ENCODE measurements at places on chromosomes 7 and 10. TPM values are rescaled to one million over a fixed set of nuclear protein-coding genes. Genes with fewer than 3 reads are reported as not detected.

DNA sequence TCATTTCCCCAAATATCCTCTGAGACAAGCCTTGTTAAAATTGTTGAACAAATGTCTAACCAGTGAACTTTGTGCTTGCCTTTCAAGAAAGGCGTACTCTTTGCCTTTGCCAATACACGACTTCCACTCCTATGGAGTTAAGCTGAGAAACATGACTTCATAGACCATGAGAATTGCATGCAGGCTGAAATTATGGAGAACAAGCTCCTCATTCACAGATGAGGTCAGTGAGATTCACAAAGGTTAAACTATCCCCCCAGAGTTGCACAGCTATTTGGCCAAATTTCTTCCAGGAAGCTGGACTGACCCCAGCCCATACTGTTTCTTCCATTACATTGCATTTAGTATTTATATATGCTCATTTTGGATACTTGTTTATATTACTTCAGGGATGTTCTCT is 221.4 kb upstream of the SEMA3C start:
- no peak for DNase-seq

DNA sequence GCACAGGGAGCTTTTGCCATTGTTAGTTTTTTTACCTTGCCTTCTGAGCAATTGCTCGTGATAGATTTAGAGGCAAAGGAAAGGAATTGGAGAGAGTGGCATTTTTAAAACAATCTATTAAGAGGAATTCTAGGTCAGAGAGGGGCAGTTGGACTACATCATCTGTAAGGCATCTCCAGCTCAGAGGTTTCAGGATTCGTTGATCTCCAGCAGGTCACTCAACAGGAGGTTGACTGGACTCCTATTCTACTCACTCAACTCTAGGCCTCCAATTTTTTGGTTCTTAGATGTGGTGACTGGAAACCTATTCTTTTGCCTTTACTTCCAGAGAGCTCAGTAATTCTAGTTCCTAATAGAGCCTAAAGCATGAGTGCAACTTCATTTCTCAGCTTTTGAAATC is 42.8 kb downstream of the TBXAS1 start:
- DNase-seq, result peak; percentile 29

GRCh38 chr7:36309716-36310115 is 79.9 kb upstream of the ANLN start:
- DNase-seq, result no peak

DNA sequence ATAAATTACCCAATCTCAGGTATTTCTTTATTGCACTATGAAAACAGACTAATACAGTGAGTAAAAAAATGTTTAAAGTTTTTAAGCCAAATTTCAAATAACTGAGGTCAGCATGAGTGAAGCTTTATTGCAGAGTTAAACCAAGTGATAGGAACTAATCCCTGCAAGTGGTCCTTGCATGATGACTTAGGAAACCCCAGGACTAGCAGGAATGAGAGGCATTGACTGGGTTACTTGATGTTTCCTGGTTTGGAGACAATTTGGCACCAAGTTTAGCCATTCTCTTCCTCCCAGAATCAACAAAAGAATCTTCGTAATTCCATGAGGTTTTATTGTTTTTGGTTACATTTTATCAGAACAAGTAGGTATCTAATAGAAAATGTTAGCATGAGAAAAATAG is 194.2 kb downstream of the BICC1 start:
- peak; percentile 41 for DNase-seq

DNA sequence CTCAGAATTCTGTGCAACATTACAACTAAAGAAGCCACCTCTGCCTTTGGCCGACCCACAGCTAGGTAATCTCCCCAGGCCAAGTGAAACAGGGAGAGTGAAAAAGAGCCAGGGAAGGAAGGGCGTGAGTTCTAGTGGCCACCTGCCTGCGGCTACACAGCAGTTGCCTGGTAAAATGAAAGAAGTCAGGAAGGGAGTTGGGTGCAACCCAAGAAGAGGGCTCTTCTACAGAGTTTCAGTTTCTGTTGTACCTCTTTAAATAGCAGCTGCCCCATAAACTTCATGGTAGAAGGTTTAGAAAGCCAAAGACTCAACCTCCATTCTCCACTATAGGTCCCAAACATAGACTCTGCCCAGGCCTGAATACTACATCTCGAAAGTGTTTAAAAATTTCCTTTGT is 76.2 kb upstream of the TMEM168 start:
- DNase-seq, result no peak

UBE2D1 gene
- total RNA-seq, result 18.4 TPM

- no peak for DNase-seq
Measured at GRCh38 chr10:130686689-130687300, 550.6 kb downstream of the GLRX3 start.

PHKG1 gene
- not detected for total RNA-seq

GRCh38 chr10:126634347-126634746 is 36.1 kb downstream of the C10orf90 start:
- DNase-seq, result no peak

Measured in astrocyte (in vitro differentiated cells and primary cell).